ENCODE measurements at places on chromosomes 11 and 22. TPM values are rescaled to one million over a fixed set of nuclear protein-coding genes. Genes with fewer than 3 reads are reported as not detected.

Gene CTTN
- 192 TPM for total RNA-seq

Gene FAM83F
- not detected for total RNA-seq

Gene MPPED2
- 11.1 TPM for total RNA-seq

Gene IGHMBP2
- 18.3 TPM for total RNA-seq

Gene KRTAP5-11
- not detected for total RNA-seq

Gene MB
- total RNA-seq: 2.3 TPM

Gene OTOG
- not detected for total RNA-seq

Gene KRTAP5-1
- not detected for total RNA-seq

GRCh38 chr22:49825436-49825835 is 2.2 kb downstream of the BRD1 start:
- no peak for DNase-seq

DNA sequence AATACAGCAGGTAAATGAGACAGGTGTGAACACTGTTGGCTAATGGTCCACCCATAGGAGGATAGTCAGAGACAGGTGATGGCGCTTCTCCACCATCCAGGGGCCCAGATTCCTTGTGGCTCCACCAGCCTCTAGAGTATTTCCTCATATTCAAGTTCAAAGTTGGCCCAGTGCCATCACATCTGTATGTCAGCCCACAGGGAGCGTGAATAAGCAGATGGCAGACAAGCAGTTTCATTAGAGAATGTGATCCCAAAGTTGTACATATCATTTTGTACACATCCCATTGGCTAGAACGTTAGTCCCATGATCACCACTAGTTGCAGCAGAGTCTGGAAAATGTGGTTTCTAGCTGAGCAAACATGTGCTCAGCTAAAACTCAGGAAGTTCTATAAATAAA is 11.0 kb upstream of the CWF19L2 start:
- no peak for DNase-seq

- DNase-seq: peak; percentile 14
Measured at GRCh38 chr11:120017582-120018150, 120.2 kb downstream of the TRIM29 start.

DNA sequence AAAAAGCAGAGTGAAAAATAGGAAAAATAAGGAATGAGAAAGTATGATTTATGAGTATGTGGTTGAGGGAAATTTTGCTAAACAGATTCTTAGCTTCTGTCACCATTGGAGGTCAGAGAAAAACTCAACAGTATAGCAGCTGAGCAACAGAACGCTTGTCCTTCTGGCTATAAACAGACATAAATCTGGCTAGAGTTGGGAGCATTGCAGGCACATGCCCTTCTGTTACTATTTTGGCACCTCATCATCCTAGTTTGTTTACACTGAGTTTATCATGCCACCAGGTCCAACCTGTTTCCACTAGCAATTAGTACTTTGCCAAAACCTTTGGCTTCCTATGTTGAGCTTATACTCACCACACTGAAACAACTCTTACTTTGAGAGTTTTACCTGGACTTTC is 6.9 kb downstream of the UBE4A start:
- no peak for DNase-seq

- no peak for DNase-seq
Measured at GRCh38 chr11:105081412-105082150, 36.4 kb upstream of the CARD16 start.

DNA sequence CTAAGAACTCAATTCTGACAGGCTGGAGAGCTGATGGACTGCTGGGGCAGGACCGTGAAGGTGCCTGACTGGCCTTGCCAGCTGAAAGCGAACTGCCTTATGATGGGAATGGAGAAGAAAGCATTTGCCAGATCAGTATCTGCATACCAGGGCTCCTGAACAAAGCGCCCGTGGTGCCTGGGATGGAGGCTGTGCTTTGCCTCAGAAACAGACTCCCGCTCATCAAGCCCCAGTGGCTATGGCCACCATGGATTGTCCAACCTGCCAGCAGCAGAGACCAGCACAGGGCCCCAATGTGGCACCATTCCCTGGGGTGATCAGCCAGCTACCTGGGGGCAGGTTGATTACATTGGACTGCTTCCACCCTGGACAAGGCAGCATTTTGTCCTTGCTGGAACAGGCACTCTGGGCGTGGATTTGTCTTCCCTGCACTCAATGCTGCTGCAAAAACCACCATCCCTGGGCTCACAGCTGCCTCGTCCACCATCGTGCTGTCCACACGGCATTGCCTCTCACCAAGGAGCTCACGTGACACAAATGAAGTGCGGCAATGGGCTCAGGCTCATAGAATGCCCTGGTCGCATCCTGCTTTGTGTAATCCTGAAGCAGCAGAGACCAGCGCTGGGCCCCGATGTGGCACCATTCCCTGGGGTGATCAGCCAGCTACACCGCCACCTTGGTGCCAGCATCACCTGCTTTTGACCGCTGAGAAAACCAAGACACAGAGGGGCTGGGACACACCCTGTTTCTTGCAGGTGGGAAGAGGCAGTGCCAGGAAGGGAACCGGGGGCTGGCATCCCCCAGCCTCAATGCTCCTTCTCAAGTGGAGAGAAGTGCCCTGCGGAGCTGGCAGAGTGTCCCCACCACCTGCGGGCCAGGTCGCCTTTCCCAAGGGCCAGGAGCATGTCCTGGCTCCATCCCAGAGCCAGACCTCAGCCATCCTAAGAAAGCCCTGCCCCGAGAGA is 1367.5 kb downstream of the BRD1 start:
- peak; percentile 74 for DNase-seq

DNA sequence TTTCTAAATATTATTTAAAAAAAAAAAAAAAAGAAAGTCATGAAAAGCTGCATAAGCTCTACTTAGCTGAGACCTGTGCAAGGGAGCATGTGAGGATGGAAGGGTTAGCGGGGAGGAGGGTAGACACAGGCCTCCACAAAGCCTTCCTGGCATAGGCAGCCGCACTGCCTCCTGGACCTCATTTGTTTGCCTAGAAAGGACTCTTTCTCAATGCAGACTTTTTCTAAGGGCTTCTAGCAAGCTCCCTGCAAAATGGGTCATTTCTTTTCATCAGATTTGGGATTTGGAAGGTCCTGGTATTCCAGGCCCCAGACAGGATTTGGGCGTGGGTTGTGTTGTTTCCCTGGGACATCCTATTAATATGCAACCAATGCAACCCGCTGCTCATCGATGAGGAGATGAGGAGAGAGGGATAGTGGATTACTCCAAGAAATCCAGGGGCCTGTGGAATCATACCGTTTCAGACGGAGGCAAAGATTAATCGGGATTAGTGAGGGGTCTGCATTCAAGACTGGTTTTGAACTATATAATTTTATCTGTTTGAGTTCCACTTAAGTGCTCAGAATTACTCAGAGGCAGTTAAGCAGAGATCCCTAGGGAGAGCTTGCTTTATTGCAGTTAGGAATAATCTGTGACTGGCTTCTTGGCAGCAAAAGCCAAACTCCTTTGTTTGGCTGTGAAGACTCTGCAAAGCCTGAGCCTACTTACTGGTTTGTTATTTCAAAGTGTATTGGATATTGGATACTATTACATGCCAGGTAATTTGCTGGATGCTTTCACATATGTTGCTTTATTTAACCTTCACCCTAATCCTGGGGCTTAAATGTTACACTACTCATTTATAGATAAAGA is 106.9 kb upstream of the NAV2 start:
- no peak for DNase-seq

DNA sequence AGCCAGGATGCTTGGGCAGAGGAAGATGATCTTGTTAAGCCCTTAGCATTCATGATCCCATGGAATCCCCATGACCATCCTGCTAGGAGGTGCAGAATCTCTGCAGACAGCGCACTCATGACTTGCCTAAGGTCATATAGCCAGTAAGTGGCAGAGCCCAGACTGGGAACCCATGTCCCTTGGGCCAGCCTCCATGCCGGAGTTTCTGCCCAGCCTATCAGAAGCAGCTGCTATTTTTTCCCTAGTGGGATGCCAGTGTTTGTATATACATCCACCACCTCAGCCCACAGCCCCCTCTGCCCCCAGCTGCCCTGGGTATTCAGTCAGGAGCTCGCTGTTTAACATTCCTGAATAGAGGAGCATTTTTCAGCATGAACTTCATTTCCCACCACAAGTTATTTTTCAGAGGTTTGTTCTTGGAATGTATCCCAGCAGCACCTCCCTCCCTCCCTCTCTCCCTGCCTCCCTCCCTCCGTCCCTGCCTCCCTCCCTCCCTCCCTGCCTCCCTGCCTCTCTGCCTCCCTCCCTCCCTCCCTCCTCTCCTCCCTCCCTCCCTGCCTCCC is 34.4 kb upstream of the SUSD2 start:
- DNase-seq: no peak

DNA sequence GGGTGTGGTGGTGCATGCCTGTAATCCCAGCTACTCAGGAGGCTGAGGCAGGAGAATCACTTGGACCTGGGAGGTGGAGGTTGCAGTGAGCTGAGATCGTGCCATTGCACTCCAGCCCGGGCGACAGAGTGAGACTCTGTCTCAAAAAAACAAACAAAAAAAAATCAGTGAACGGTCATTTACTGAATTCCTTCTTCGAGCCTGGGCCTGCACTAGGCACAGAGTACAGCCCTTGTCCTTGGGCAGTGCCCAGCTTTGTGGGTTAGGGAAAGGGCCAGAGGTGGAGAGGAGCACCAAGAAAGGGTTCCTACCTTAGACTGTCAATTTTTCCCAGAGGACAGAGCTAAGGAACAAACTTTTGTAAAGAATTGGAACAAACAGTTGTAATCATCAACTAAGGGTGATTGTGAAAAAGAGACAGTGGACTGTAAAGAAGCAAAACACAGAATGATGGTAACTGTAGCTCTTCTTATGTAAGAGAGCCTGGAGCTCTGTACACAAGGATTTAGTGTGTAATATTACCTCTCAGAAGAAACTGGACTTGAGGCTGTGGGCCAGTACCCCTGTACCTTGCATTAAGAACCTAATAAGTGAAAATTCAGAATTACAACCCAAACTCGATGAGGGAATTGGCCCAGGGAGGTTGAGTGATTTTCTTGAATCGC is 10.8 kb downstream of the GVQW3 start:
- no peak for DNase-seq

GRCh38 chr22:40107244-40107643 is 70.5 kb upstream of the TNRC6B start:
- no peak for DNase-seq

- peak; percentile 70 for DNase-seq
Measured at GRCh38 chr22:25148149-25148691, 51.4 kb upstream of the CRYBB3 start.

- DNase-seq: no peak
Measured at GRCh38 chr11:65552388-65552951, 5.7 kb downstream of the LTBP3 start.

DNA sequence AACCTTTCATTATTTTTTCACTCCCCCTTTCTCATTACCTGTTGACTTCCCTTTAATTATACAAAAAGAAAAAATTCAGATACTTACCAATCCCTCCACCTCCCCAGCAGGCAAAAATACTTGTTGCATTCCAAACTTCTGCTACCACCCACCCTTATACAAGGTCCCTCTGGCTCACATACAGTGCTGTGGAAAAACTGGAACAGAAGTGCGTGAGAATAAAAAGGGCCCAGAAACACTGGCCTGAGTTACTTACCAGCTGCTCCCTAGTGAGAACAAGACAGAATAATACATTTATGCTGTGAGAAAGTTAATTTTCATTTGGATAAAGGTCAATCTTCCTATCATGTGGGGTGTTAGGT is 46.9 kb upstream of the RAPSN start:
- no peak for DNase-seq

DNA sequence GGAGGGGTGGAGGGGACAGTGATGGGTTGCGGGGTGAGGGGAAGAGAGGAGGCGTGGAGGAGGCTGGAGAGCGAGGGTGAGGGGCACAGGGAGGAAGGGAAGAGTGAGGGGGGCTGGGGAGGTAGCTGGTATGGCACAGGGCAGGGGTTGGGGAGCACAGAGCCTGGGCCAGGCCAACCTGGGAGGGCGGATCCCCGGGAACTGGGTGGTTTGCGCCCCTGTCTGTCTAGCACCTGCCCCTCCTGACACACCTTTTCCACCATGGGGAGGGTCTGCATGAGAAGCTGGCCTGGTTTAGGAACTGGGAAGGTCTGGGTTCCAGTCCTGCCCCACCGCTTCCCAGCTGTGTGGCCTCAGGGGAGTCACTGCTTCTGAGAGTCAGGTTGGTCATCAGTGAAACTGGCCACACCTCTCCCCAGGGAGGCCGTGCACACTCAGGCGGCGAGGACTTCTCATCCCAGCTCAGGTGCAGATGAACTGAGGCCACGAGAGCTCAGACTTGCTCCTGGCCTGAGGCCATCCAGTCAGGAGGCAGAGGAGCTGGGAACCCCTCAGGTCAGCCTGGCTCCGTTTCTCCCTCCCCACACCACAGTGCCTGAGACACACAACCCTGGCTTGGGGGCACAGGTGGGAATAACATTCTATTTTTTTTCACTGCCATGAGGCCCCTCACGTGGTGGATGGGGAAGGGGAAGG is 95.6 kb downstream of the PHF21B start:
- peak; percentile 76 for DNase-seq

DNA sequence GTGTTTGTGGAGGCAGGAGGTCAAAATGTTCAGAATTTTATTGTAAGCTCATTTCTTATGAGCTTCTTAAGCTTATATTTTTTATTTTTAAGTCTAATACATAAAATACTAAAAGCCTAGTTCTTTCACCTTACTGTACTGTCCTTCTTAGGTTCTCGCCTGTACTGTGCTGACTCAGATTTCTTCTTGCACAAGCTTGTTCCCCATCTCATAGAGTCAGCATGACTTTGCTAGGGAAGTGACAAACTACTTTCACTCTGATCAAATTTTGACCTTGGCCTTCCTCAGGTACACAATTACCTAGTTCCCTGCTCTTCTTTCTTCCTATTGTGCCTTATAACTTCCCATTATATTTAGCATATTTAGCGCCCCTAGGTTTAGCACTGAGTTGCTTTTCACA is 81.5 kb downstream of the STK33 start:
- no peak for DNase-seq

- no peak for DNase-seq
Measured at GRCh38 chr11:74162681-74163467, 7.9 kb downstream of the C2CD3 start.

- no peak for DNase-seq
Measured at GRCh38 chr11:68810164-68810563, 31.6 kb downstream of the CPT1A start.

DNA sequence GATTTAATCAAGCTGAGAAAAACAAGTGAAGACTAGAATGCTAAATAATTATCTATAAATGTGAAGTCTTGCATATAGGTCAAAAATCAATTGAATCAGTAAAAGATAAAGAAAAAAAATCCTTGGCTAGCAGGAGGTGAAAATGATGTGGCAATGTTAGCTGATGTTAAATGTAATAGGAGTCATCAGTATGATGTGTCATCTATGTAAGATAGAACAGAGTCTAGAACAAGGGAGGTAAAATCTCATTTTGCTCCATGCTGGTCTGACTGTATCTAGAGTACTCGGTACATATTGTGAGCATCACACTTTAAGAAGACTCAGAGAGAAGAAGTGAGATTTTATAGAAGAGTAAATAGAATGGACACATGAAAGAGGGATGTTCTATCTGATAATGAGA is 721.2 kb downstream of the ETS1 start:
- DNase-seq: no peak

GRCh38 chr22:49355211-49355920 is 472.3 kb downstream of the BRD1 start:
- peak; percentile 36 for DNase-seq

DNA sequence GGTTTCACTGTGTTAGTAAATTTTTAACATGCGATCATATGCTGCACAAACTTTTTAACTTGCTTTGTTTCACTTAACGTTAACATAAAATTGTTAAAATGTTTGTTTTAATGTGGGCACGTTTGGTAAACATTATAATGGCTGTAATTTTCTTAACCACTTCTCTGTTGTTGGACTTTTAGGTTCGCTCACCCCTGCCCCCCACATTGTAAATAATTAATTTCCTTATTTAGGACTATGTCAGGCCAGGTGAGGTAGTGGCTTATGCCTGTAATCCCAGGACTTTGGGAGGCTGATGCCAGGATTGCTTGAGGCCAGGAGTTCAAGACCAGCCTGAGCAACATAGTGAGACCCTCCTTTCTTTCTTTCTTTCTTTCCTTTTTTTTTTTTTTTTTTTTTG is 6.7 kb upstream of the DIXDC1 start:
- no peak for DNase-seq

Data from posterior vena cava (tissue), 2 donors.